ENCODE measurements at places on chromosomes 16 and 17.

- DNase-seq, result no peak
Measured at GRCh38 chr16:70694868-70695218, 9.0 kb upstream of the MTSS2 start.

GRCh38 chr17:57388131-57388725, 131.9 kb downstream of the MSI2 start:
- DNase-seq, result no peak

- DNase-seq, result no peak
Measured at GRCh38 chr17:51200295-51200694, 34.1 kb downstream of the NME2 start.

DNA sequence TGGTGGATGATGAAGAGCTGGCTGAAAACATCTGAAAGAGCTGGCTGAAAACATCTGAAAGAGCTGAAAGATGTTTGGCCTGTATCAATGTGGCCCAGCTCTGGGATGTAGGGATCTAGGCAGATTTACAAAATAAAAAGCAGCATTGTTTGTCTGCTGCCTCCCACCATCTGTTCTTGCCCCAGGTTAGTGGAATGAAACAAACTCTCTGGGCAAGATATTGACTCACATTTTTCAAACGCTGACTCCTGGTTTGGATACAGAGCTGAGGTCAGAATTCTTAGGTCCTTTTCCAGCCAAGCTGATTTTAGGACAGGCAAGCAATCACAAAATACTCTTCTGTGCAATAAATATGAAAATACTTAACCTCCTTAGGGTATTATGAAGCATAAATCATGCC, 139.0 kb downstream of the STX8 start:
- no peak for DNase-seq

- DNase-seq, result peak; percentile 47
Measured at GRCh38 chr16:73183611-73184092, 135.7 kb upstream of the ZFHX3 start.

GRCh38 chr17:81834831-81835267, at the start of gene PPP1R27:
PPP1R27 (minus strand) TSS chr17:81835050; CDS start chr17:81834953, 97 bp downstream.
- DNase-seq, result no peak

DNA sequence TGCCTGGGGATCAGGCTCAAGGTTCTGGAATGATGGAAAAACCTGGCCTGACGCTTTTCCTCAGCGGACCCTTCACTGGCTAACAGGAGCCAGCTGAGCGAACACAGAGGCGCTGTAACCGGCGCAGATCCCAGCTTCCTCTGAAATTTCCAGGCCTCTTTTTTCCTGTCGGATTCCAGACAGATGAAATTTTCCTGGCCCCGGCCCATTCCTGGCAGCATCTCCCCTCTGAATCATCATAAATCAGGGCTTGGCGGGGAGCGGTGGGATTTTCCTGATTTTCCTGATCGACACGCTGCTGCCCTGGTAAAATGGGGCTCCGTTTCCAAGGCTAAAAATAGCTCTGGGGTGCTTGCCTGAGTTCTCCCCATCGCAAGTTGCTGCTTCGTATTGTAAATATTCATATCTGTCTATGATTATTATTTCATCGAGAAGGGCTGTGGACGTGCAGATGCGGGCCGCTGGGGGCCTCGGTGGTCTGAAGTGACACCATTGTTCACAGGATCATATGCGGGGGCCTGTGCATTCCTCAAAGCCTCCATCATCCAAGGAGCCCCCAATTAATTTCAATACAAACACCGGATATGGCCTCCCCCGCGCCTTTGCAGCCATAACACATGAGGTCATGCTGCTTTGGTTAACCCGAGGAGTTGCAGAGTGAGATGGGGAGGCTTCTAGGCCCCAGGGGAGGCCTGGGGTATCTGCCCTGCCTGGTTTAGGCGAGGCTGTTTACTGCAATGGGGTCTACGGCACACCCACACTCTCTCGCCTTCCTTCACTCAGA, 45.8 kb upstream of the ETV4 start:
- DNase-seq, result peak; percentile 28

GRCh38 chr17:36095992-36096391, 6.0 kb upstream of the CCL3 start:
- no peak for DNase-seq

- no peak for DNase-seq
Measured at GRCh38 chr17:66548158-66548557, 245.7 kb downstream of the PRKCA start.

DNA sequence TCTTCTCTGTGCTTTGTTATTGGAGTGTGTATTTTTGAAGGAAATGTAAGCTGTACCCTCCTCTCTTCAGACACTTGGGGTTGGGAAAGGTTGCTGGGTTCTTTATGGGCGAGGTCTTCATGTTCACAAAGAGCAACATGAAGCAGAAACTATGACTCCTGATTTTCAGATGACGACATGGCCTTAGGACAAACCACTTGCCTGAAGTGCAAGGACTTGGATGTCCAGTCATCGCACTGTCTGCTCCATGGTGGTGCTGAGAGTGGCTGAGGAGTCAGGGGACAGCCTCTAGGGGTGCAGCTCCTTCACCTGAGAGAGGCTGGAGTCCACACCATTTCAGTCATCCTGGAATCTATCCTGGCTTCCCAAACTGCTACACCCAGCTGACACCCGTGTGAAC, 183.9 kb upstream of the CDH5 start:
- no peak for DNase-seq

- DNase-seq, result no peak
Measured at GRCh38 chr17:74187761-74188160, 15.7 kb upstream of the RPL38 start.

- DNase-seq, result no peak
Measured at GRCh38 chr17:7915179-7915610, 894 bp downstream of the RNF227 start.

- DNase-seq, result no peak
Measured at GRCh38 chr16:27220527-27220926, 17.2 kb downstream of the KDM8 start.

All from SK-N-DZ (cell line).